Activated naive CD4-positive, alpha-beta T cell treated with anti-CD3 and anti-CD28 coated beads, Interleukin-2, amount 50 U/mL, for 72 hours (primary cell): ENCODE measurements at places on chromosomes 4 and X. TPM values are rescaled to one million over a fixed set of nuclear protein-coding genes. Genes with fewer than 3 reads are reported as not detected.

The KCNE5 gene
- total RNA-seq = 0.51 TPM

The KLKB1 gene
- 0.45 TPM for total RNA-seq

The SAGE1 gene
- not detected for total RNA-seq

The CDX4 gene
- total RNA-seq = not detected

The IL21 gene
- 16.6 TPM for total RNA-seq

The UBA1 gene
- 236 TPM for total RNA-seq

The UGT2B10 gene
- not detected for total RNA-seq

The HTN3 gene
- total RNA-seq = not detected

The UBL4A gene
- 40.4 TPM for total RNA-seq

The BEX3 gene
- total RNA-seq = 36.8 TPM
